ENCODE measurements at places on chromosomes 7 and 10.
A peak's percentile ranks its signal among the peaks of the same experiment; 100 is the strongest.

DNA sequence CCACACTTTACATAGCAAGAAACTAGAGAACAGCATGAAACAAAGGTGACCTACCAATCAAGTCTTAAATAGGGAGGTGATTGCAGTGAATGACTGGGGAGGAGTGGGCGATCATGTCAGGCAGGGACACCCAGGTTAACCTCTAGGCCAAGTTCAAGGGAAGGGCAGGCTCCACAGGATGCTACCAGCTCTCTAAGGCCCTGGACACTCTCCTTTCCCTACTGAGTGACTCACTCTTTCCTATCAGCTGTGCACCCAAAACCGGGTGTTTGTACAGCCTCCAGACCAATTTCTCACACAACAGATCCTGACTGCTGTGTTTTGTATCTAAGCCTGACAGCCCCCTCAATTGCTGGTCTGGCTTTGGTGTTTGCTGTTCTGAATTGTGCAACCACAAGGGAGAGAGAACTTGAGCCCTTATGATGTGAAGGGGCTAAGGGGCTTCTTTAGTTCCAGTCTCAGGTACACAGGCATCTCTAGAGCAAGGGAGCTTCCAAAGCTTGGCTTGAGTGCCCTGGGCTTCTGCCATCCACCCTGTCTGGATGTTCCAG, 107.8 kb downstream of the TBXAS1 start:
- DNase-seq, result no peak

- no peak for DNase-seq
Measured at GRCh38 chr7:129657363-129657762, 45.8 kb downstream of the NRF1 start.

DNA sequence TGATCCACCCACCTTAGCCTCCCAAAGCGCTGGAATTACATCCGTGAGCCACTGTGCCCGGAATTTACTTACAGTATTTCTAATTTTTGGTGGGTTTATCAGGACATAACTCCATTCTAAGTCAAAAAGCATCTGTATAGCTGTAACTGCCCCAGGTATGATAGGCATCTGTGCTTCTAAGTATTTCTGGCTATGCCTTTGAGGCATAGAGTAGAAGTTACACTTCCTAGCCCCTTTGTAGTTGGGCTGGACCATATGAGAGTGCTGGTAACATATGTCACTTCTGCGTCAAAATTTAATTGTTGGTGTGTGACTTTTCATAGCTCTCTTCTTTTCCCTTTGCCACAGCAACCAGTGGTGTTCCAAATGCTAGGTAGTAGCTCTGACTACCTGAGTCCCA, 153.3 kb downstream of the RTKN2 start:
- DNase-seq, result no peak

DNA sequence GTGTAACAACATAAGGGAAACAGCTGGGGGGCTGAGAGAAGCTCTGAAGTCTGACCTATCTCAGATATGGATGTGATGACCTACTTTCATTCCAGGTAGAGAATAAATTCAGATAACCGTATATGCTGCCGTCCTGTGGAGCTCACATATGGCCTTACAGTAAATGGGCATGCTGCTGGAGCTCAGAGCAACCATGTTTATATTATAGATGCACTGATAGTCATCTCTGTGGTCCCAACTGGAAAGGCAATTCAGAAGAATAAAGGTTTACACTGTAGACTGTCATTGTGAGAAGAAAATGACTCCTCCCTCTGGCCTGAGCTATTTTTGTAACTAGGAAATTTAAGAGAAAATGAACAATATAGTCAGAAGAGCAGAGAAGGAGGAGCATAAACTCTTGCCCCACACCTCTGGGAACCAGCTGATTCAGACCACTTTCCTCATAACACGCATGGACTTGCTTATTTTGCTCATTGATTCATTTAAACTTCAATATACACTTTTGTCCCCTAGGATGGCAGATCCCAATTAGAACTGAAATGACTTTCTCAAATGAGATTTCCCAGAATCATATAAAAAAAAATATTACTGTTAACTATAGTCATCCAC, 69.9 kb upstream of the NXPH1 start:
- DNase-seq, result no peak

DNA sequence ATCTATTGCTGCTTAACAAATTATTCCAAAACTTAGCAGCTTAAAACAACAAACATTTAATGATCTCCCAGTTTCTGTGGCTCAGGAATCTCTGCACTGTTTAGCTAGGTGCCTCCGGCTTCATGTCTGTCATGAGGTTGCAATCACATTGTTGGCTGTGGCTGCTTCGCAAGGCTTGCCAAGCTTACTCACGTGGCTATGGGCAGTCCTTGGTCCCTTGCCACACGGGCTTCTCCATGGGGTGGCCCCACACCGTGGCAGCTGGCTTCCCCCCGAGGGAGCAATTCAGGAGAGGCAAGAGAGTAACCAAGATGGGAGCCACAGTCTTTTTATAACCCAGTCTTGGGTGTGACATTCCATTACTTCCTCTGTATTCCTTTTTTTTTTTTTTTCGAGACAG, 67.4 kb downstream of the NEURL1 start:
- DNase-seq, result no peak

GRCh38 chr10:57506414-57507094, 761.1 kb downstream of the IPMK start:
- DNase-seq, result no peak

DNA sequence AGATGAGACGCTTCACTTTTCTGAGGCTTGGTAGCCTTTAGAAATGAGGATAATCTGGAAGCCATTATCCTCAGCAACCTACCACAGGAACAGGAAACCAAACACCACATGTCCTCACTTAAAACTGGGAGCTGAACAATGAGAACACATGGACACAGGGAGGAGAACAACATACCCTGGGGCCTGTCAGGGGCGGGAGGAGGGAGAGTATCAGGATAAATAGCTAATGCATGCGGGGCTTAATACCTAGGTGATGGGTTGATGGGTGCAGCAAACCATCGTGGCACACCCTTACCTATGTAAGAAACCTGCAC, 48.9 kb downstream of the LRGUK start:
- DNase-seq, result no peak

DNA sequence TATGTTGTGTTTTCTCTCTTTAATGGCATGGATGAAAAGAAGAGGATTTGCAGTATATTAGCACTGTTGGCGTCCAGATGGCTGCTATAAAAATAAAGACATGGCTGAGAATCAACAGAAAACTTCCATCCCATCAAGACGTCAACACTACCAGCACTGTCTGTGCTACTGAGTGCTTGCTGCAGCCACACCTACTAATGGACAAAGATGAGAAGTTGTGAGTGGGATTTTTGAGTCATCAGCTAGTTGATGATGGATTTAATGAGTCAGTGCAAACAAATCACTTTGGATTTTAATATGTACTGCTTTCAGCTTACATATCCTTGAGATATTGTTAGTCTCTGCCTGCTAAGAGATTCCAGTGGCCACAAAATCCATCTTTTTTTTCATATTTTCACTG, 631.0 kb upstream of the ANKRD30A start:
- no peak for DNase-seq

DNA sequence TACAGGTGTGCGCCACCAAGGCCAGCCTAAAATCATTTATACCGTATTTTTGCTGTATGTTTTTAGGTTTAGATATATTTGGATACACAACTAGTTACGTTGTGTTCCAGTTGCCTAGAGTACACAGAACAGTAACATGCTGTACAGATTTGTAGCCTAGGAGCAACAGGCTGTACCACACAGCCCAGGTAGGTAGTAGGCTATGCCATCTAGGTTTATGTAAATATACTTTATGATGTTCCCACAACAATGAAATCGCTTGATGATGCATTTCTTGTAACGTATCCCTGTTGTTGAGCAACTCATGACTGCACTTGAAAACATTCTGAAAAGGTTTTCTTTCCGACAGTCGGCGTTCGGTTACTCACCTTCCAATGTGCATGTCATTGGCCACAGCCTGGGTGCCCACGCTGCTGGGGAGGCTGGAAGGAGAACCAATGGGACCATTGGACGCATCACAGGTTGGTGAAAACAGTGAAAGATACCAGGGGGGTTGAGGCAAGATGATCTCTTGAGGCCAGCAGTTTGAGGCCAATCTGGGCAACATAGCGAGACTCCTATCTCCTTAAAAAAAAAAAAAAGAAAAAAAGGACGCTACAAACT, 7.7 kb downstream of the PNLIP start:
- no peak for DNase-seq

GRCh38 chr10:133444342-133445267, 9.1 kb upstream of the SCART1 start:
- DNase-seq, result no peak

GRCh38 chr10:108184114-108184513, 1019.6 kb upstream of the SORCS1 start:
- no peak for DNase-seq

DNA sequence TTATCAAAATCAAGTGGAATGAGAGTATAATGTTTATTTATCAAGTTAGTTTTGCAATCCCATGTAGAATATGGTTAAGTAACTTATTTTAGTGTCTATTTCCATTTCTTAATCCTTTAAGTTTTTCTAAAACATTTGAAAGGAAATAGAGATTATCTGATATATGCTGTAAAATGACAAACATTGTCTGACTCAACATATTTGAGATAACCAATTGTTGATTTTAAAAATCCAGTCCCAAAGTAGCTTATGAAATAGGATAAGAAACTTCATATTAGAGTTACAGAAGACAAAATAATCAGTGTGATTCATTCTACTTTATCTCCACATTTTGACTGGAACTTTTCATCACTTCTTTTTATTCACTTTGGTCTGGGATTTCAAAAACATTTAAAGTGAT, 38.7 kb upstream of the CDK1 start:
- no peak for DNase-seq

- no peak for DNase-seq
Measured at GRCh38 chr7:33685981-33686683, 219.2 kb upstream of the BMPER start.

DNA sequence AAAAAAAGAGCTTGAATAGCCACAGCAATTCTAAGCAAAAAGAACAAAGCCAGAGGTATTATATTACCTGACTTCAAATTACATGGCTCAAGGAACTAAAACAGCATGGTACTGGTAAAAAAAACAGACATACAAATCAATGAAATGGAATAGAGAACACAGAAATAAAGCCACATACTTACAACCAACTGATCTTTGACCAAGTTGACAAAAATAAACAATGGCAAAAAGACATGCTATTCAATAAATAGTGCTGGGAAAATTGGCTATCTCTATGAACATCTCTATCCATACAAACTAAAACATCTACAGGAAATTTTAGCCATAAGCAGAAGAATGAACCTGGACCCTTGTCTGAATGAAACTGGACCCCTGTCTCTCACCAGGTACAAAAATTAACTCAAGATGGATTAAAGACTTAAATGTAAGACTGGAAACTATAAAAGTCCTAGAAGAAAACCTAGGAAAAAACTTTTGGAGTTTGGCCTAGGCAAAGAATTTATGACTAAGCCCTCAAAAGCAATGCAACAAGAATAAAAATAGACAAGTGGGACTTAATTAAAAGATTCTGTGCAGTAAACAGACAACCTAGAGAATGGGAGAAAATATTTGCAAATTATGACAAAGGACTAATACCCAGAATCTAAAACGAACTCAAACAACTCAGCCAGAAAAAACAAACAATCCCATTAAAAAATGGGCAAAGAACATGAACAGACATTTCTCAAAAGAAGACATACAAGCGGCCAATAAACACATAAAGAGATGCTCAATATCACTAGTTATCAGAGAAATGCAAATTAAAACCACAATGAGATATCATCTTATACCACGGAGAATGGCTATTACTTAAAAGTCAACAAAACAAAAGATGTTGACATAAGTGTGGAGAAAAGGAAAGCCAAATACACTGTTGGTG, 72.8 kb upstream of the DDC start:
- DNase-seq, result no peak

GRCh38 chr10:10897400-10897799, 120.3 kb upstream of the CELF2 start:
- no peak for DNase-seq

GRCh38 chr10:13371897-13372470, 23.9 kb upstream of the SEPHS1 start:
- peak; percentile 53 for DNase-seq

- no peak for DNase-seq
Measured at GRCh38 chr10:81109200-81109752, 571.6 kb downstream of the SH2D4B start.

DNA sequence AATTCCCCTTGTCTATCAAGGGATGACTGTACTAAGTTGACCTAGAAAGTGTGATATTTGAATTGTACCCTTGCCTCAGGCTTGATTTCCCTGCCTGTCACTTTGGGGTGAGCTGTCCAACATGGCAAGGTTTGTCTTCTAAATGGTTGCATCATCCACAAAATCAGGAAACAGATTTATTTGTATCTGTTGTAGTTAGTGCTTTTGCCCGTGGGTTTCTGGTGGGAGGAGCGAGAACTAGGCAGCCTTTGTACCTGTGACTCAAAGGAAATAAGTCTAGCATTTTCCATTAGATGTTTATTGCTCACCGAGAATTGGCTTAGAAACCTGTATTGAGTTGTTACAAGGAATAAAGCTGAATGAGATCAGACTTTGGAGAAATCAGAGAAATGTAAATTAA, 650.8 kb downstream of the LRMDA start:
- no peak for DNase-seq

GRCh38 chr10:6513476-6513875, 66.6 kb downstream of the PRKCQ start:
- no peak for DNase-seq

DNA sequence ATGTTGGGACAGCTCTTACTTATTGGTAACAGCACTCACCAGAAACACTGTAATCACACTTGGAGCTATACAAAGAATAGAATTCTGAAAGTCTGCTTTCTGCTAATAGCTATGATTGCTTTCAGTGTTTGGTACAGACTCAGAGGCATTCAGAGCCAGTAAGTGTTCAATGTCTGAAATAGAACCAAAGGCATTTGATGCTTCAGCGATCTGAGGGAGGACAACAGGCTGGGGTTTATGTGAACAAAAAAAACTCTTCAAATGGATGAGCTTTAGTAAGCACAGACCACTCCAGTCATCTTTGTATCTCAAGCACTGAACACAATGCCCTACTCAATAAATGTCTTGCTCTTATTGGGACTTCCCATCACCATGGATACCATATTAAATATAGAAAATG, 322.8 kb upstream of the GRM3 start:
- no peak for DNase-seq

DNA sequence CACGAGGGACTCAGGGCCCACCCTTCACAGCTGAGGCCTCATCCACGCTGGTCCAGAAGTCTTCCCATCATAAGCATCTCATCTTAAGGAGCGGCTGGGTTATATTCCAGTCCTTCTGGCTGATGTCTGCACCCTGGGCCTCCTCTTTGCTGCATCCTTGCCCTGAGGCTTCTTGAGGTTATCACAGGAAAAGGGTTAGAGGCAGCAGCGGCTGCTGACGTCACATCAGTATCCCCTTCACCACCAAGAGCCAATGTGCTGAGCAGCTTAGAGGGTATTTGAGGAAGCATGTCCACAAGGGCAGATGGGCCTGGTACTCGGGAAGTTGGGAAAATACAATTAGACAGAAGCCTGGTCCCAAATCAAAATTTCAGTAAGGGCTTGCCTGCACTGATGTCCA, 125.1 kb downstream of the PLXNA4 start:
- DNase-seq, result no peak
